NCI-H460 (cell line): ENCODE measurements at places on chromosomes 2 and 18. TPM values are rescaled to one million over a fixed set of nuclear protein-coding genes. Genes with fewer than 3 reads are reported as not detected.

- DNase-seq, result no peak
These were observed 73.6 kb upstream of the ZNF804A start for GRCh38 chr2:184524551-184525382.

DNA sequence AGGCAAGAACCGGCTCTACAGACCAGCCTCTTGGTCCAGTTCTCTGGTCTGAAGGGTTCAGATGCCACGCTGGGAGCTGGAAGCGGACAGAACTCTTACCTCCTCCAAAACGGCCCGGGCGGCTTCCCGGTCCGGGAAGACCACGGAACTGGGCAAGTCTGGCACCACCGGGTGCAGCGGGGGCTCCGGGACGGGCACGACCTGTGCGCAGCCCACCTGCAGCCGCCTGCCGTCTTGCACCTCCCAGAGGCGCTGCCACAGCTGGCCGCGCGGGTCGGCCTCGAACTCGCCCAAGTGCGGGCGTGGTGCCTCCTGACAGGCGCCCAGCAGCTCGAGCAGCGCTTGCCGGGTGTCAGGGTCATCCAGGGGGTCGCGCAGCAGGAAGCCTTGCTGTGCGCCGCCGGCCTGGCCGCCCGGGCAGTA is 773 bp downstream of the CMPK2 start:
- DNase-seq, result no peak

GRCh38 chr2:164328310-164328709 is 293.0 kb downstream of the GRB14 start:
- no peak for DNase-seq

- DNase-seq, result no peak
These were observed 207.2 kb upstream of the TCF4 start for GRCh38 chr18:55795101-55795669.

DNA sequence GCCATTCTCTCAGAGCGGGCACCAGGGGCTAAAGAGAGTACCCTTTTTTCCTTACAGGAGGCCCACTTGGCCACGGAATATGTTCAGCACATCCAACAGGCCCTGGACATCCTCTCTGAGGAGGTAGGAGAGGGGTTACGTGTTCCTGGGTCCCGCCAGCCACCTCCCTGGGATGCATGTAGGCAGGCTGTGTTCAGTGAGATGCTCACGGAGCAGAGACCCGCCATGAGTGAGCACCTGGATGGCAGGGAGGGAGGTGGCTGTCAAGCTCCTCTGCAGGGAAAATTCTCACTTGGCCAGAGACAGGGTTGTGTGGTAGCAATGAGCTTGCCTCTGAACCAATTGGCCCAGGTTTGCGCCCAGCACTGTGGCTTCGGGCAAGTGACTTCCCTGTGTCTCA is 123.1 kb upstream of the PPP1CB start:
- DNase-seq, result no peak

DNA sequence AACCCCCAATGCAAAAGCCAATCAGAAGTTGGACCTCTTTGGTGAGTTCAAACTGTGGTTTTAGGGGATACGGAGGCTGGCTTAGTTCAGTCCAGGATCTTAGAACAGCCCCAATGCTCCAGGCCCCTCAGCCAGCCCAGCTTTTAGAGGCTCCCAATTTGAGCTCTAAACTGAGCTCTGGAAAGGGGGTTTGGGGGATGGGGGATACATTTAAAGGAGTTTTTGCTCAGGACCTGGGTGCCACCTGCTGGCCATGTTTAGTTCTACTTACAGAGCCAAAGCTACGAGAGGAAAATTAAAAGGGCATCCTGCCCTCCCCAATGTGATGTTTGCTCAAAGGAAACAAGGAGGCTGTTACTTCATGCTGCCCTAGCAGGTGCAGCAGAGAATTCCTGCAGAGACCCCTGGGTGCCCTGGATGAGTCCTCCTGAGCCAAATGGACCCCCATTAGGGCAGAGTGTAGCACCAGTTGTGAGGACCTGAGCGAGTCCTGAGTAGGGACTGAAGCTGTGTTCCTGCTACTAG is 15.9 kb upstream of the TMEM214 start:
- DNase-seq, result peak; percentile 78

DNA sequence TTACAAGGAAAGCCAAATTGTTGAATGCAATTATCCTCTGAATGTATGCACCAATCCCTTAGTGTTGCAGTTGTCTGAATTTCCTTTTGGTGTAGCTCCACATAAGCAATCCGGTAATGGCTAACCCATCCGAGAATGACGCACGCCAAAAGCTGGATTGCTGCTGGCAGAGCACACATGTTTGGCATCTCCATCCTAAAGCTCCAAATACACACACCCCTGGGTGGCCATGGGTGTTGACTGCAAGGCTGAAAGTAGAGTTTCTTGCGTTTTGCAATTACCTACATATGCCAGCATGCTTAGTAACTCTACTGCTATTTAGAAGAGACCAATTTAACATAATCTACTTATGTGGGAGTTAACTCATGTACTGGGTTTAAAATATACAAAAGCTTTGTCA is 53.1 kb downstream of the KCTD1 start:
- DNase-seq, result no peak

GRCh38 chr2:210752532-210752931 is 196.1 kb downstream of the CPS1 start:
- no peak for DNase-seq

- DNase-seq, result no peak
These were observed 56.4 kb downstream of the NCK2 start for GRCh38 chr2:105800953-105801635.

DNA sequence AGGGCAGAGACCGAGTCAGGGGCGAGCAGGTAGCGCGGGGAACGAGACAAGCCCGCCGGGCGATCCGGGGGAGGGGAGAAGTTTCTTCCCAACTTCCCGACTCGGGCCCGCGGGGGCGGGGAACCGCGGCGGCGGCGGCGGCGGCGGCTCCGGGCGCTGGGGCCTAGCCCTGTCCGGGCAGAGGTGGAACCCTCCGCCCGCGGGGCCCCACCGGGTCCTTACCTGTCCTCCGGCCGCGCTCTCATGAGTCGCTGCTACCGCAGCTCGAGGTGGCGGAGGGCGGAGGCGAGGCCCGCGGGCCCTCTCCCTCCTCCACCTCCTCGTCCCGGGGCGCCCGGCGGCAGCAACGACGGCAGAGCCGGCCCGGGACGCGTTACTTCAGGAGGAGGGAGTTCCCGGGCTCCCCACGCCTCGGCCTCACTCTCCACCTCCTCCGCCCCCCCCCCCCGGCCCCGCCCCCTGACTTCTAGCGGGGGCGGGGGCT is at the start of gene YES1:
Gene YES1 (minus strand): TSS at position 351 of the 484 bp plus-strand sequence. CDS start 55,415 bp downstream, outside the sequence.
- DNase-seq, result no peak

GRCh38 chr2:60516383-60516811 is 37.1 kb downstream of the BCL11A start:
- DNase-seq, result no peak

The NRBP1 gene
- 78.0 and 79.3 TPM in 2 replicates for total RNA-seq

The DNAJC5G gene
- total RNA-seq, result not detected in 2 replicates

The COL4A3 gene
- total RNA-seq, result 4.0 and 5.5 TPM in 2 replicates

The LHCGR gene
- 0.32 and 0.40 TPM in 2 replicates for total RNA-seq

The FAM237A gene
- not detected in 2 replicates for total RNA-seq

The POTEI gene
- not detected in 2 replicates for total RNA-seq
